NCI-H2107 (cell line): ENCODE measurements at places on chromosomes 5 and 9.

DNA sequence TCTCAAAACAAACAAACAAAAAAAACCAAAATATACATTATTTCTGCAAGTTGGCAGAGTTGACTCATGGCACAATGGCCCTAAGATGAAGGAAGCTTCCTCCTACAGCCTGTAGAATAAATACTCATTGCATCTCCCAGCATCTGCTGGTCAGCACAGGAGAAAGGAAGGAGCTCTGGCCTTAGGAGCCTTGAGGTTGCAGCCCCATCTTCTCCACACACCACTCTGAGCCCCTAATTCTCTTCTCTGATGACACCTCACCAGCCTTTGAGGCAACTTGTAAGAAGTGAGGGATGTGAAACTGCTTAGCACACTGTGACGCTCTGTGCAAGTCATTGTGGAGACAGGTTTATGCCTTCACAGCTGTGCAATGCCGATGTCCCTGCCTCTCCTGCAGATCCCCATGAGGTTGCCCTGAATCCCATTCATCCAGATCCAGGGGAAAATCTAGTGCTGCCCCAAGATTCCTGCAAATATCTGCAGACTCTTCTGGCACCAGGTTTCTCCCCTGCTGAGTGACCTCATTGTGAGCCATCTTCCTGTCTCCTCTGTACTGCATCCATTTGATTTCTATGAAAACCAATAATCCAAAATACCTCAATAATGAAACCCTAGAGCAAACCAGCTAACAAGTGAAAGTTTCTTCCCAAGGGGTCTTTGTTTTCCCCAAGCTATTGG lies 65.3 kb upstream of the TGFBR1 start:
- DNase-seq: no peak

- DNase-seq: no peak
Observed at GRCh38 chr9:4739587-4740387, 1.2 kb downstream of the AK3 start.

DNA sequence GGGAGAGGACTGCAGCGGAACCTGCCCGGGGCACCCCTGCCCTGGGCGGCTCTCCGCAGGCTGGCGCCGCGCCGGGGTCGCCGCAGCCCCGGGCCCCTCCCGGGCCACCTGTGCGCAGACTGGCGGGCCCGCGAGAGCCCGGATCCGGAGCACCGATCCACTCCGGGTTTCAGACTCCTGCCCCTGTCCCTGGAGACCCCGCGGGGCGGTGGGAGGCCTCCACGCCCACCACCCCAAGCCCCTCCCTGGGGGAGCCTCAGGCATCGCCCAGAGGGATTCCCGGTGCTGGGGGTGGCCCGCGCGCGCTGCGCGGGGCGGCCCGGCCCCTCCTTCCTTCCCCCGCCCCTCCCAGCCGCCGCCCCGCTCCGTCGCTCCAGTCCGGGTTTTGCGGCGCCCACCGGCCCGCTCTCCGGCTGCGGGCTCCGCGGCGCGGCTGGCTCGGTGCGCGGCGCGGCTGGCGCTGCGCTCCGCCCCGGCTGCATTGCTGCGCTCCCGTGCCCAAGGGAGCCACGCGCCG lies at the start of gene UNC5A:
Gene UNC5A, plus strand, starts transcription at position 479 of the 517 bp plus-strand sequence. CDS start 192 bp downstream, outside the sequence.
- no peak for DNase-seq

GRCh38 chr9:116313638-116314037 lies 160.0 kb downstream of the PAPPA start:
- no peak for DNase-seq

- DNase-seq: no peak
Observed at GRCh38 chr5:173498286-173498685, 118.2 kb downstream of the BOD1 start.

DNA sequence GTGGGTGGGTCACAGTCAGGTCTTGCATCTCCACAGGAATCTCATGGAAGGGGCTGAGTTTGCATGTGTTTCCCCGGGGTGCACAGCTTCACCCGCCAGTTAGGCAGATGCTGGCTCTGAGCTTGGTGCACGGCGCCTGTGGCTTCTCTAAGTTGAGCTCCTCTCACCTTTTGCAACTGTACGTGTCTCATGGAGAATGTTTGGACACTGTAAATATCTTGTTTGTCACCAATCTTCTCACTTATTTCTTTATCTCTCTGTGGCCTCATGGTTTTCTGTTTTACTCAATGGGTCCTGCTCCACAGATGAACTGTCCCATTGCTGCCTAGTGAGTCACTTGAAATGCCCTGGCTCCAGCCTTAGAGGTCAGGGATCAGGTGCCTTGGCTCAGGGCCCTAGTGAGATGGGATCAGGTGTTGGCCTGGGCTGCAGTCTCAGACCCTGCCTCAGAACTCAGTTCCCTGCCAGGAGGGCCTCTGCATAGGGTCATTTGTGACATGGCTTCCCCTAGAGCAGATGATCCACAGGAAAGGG lies 61.6 kb downstream of the WNK2 start:
- no peak for DNase-seq

GRCh38 chr5:2187687-2188086 lies 305.0 kb upstream of the IRX4 start:
- no peak for DNase-seq

GRCh38 chr5:81068063-81068462 lies 107.9 kb downstream of the RASGRF2 start:
- no peak for DNase-seq

- DNase-seq: no peak
Observed at GRCh38 chr5:161804263-161804662, 43.7 kb upstream of the GABRA1 start.

DNA sequence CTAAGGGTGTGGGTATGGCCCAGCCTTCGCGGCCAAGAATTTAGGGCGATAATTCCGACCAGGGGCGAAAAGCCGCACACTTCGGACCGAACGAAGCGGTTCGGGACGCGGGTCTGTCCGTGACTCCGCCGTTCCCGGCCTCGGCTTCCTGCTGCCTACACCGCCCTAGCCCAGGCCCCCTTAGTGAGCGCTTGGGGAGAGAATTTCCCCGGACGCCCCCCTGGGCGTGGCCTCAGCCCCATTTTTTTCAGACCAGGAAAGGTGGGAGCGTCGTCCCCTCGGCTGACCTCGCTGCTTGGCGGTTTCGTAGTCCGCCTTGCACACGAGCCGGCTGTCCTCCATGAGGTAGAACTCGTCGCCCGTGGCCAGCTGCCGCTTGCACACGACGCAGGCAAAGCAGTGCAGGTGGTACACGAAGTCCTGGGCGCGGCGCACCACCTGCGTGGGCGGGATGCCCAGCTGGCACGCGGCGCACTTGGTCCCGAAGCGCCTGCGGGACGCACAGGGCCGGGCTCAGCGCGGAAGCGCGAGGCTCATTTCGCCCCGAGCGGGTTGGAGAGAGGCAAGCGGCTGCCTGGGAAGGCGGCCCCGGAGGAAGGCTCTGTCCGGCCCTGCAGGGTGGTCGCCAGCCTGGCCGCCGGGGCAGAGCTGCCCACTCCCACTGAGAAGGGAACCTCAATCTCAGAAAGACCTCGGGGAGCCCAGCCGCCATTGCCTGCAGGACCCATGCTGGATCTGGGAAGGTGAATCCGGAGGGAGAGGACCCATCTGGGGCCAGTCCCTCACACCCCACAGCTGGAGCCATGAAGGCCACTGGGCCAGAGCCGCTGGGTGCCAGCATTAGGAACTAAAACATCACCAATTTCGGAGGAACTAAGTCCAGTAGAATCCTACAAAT lies 5.3 kb downstream of the LHX3 start:
- no peak for DNase-seq

DNA sequence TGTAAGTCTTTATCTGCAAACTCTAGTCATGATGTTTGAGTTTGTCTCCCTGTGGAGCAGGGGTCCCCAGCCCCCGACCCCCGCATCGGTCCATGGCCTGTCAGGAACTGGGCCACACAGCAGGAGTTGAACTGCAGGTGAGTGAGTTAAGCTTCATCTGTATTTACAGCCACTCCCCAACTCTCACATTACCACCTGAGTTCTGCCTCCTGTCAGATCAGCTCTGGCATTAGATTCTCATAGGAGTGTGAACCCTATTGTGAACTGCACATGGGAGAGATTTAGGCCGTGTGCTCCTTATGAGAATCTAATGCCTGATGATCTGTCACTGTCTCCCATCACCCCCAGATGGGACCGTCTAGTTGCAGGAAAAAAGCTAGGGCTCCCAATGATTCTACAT lies 7.0 kb downstream of the C9orf85 start:
- DNase-seq: no peak

GRCh38 chr9:137138722-137139467 lies at the start of gene GRIN1:
GRIN1 (plus strand) TSS chr9:137139154; CDS start chr9:137139487, 333 bp downstream.
- DNase-seq: no peak

DNA sequence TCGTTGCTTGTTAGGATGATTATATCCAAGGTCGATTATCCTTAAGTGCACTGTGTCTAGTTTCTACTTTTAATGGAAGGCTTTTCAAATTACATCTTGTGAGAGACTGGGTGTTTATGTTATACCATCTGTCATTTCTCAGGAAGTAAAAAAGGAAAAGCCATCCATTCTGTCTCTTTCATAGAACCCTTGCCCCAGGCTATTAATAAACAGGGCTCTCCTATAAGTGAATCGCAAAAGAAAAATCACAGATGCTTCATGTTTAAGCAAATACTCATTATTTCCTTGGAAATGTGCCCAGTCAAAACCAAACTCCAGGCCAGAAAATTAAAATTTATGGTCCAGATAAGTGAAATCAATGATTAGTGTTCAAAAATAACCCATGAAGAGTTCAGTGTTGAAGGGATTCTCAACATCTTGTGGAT lies 58.1 kb downstream of the STARD4 start:
- no peak for DNase-seq

- DNase-seq: no peak
Observed at GRCh38 chr5:57508211-57508610, 25.6 kb upstream of the ACTBL2 start.

DNA sequence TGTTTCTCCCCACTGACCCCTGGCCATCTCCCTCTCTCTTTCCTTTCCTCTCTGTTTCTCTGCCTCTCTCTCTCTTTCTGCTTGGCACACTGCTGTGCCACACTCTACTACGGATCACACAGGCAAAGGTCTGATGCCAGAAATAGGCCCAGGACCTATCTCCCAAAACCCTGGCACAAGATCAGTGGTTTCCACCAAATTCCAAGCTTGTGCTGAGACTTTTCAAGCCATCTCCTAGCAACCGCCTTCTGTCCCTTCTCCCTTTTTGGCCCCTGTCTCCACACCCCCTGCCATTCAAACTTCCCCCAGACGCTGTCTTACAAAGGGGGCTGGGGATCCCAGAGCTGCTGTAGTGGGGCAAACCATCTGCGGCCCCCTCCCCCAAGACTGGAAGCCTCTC lies 38.5 kb upstream of the RARS1 start:
- DNase-seq: no peak

DNA sequence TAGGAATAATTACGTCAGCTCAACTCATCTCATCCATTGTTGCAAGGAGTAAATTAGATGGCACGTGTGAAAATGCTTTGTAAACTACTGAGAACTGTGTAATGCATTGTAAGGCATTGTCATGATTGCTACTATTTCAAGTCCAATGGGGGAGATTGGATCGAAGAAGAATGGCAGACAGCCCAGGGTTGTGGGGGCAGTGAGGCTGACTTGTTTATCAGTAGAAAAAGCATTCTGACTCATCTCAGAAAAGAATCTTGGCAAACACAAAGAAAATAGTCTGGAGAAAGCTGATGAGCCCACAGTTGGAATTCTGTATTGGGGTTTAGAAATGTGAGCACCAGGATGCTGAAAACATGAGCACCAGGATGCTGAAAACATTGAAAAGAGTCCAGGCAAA lies 28.0 kb upstream of the DAP start:
- DNase-seq: no peak

GRCh38 chr5:128424646-128425045 lies 113.4 kb downstream of the FBN2 start:
- no peak for DNase-seq

GRCh38 chr5:157088342-157088990 lies 20.4 kb downstream of the HAVCR2 start:
- no peak for DNase-seq

DNA sequence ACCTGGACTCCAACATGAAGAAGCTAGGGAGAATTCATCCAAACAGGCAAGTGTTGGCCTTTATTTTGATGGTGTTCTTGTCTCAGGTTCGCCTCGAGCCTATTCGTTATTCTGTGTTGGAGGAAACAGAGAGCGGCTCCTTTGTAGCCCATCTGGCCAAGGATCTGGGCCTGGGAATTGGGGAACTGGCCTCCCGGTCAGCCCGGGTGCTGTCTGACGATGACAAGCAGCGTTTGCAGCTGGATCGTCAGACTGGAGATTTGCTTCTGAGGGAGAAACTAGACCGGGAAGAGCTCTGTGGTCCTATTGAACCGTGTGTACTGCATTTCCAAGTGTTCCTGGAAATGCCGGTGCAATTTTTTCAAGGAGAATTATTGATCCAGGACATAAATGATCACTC lies 367 bp downstream of the PCDHB4 start:
- no peak for DNase-seq

DNA sequence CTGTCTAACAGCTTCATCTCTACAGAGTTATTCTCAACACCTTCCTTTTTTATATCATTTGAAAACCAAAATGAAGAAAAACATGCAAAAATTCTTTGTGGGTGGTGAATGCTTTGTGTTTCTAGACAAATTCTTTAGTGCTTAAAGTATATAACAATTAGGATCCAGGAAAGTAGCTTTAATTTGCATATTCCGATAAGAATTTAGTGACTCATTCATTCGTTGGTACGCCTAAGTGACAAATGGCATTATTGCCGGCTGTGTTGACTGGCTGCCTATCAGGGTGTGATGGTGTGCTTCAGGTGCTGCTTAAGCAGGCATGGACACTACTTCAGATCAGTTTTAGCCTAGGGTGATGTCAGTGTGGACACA lies 35.2 kb downstream of the LMNB1 start:
- no peak for DNase-seq

- DNase-seq: no peak
Observed at GRCh38 chr5:181086026-181086883, 44.7 kb downstream of the OR2V1 start.

- DNase-seq: no peak
Observed at GRCh38 chr5:172854451-172854871, 20.4 kb downstream of the ERGIC1 start.

DNA sequence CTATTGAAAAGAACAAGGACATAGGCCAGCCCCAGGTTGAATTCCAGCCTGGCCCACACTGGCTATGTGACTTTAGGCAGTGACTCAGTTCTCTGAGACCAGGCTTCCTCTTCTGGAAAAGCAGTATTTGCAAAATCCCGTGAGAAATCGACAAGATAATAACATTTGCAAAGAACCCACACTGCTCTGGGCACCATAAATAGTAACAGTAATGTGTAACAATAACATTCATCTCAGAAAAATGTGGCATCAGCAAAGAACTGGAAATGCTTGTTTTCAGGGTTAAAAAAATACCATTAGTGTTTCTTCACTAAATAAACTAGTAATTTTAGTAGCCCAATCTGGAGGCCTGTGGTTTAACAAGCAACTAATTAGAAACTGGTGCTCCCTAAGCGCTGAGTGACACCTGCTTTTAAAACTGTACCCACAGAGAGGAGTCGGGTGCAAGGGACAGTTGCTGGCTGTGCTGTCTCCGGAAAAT lies 148.4 kb downstream of the TTLL11 start:
- DNase-seq: no peak

- no peak for DNase-seq
Observed at GRCh38 chr9:21754741-21755140, 47.7 kb upstream of the MTAP start.

DNA sequence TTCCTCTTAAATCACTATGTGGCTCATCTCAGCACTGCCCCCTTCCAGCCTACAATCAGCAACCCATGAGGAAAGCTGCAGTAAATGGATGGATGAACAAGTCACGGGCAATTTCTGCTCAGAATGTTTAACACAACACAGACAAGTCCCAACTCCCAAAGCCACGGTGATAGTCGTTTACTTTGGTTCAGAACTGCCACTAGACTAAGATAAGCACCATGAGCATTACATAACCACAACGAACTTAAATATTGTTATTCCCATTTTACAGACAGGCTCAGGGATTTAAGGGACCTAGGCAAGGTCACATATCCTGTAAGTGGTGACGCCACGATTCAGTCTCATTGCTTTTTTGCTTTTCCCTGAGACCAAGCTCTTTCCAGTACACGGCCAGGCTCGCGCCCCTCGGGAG lies 2.0 kb upstream of the SMIM27 start:
- no peak for DNase-seq
